GM10248 (cell line): ENCODE measurements at places on chromosomes 7 and 10.

DNA sequence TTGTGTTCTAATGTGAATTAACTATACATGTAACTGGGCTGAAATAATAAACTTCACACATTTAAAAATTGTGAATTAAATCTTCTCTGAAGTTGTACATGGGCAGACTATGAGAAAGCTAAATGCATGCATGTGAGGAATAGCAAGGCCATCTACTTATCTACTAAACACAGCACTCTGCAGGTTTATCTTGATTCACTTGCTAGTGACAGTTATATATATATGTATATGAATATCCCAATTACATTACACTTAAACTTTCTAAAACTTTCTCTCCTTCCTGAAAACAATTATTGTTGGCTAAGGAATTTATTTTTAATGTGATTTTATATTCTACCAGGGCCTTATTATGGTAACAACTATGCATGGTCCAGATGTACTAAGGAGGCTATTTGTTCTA, 5.1 kb upstream of the SP4 start:
- no peak for DNase-seq

GRCh38 chr7:134154581-134155130, 27.5 kb downstream of the LRGUK start:
- DNase-seq: no peak

GRCh38 chr7:8885480-8886000, 452.1 kb downstream of the NXPH1 start:
- DNase-seq: no peak

- no peak for DNase-seq
Observed at GRCh38 chr10:93568105-93568390, 1.6 kb downstream of the FFAR4 start.

DNA sequence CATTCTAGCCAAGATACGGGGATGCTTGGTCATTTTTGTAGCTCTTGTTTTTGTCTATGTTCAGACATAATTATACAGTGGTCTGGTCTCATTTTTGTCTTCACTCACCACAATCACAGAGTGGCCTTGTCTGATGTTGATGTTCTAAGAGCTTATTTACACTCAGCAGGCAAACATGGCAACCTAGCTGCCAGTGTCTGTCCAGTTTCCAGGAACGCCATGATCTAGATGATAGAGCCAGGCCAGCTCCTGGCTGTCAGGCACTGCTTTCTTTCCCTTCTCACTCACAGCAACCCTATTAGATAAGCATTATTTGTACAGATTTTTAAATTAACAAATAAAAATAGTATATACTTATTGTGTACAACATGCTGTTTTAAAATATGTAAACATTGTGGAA, 98.6 kb upstream of the PHF14 start:
- no peak for DNase-seq

DNA sequence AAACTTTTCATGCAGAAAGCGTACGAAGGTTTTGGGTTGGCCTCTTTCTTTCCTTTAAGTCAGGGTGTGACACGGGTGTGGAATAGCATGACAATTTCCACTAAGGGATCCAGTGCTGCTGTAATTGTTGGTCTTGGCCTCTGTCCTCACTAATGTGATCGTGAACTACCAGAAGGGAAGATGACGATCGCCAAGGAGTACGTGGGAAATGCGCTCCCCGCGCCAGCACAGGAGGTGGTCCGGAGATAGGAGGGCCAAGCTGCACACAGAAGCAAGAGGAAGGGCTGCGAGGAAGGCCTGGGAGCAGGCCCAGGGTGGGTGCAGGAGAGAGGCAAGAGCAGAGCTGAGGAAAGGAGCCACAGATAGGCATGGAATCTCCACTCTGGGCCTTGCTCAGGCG, 79.7 kb upstream of the PODXL start:
- no peak for DNase-seq

DNA sequence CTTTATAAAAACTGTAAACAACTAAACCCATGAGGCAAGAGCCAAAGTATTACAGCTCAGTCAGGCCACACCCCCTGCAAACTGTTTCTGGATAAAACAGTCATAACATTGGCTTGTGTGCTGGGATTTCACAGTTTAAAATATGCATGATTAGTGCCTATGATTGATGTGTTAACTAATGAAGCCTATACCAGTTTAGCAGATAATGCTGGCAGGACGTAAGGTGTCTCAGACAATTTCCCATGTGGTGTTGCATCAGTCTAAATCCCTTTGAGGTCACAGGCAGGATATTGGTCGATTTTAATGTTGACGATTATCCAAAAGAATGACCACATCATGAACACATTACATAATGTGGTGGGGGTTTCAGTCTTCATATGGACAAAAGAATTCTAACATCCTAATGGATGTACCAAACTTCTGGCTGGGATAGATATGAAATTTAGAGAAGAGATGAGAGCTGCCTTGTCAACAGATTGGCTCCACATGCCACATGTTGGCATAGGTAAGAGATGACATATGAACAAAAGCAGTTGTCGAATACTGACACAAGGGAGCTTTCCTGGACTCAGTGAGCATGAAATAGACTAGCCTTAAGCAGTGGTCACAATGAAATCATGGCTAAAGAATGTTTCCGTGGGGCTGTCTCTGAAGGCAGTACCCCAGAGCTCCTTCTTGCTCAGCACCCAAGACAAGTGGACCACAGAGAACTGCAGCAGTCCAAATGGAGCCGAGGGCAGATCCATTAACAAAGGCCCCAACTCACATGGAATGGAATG, 445.6 kb downstream of the GFRA1 start:
- DNase-seq: no peak

DNA sequence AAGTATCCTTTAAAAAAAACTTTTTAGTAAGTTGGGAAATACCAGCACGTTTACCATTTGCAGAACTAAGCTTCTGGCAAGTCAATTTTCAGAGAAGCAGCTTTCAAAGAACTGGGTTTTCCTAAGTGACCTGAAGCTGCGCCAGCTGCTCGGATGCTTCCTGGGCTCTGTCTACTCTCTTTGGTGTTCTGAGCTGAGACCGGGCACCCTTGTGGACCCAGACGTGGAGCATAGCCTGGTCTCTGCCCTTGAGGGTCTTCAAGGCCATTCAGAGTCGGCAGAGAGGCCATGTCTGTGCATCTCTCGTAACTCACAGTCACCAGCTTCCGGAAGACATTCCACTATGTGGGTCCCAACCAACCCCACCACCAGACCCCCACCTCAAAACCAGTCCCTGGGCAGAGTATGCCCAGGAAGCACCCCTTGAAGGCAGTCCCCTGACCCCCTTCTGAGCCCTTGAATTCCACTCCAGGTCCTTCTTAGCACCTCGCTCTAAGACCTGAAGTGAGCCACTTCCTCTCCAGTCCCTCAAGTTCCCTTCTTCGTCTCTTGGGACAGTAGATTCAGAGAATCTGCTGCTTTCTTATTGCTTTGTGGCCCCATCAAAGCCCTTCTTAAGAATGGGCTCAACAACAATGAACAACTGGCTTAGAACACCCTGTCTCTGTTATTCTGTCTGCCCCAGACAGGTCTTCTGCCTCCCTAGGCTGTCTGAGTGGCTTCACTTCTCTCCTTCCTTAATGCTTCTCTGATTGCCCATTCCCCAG, 8.5 kb downstream of the CALML5 start:
- no peak for DNase-seq

DNA sequence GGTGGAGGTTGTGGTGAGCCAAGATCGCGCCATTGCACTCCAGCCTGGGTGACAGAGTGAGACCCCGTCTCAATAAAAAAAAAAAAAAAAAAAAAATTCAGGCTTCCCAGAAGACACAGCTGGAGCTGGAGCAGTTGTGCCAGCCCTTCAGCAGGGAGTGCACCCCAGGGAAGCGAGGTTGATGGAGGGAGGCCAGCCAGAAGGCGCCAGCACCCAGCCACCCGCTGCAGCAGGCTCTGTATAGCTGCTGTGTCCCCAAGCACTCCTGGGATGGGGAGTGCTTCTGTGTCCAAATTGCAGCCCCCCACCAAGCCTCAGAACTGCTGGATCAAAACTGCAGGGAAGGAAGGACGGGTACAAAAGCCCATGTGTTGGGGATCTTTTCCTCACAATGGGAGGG, 47.8 kb downstream of the COBL start:
- DNase-seq: no peak

- DNase-seq: no peak
Observed at GRCh38 chr7:3158341-3158760, 114.7 kb upstream of the CARD11 start.

GRCh38 chr7:83478616-83479015, 170.3 kb downstream of the SEMA3E start:
- no peak for DNase-seq

DNA sequence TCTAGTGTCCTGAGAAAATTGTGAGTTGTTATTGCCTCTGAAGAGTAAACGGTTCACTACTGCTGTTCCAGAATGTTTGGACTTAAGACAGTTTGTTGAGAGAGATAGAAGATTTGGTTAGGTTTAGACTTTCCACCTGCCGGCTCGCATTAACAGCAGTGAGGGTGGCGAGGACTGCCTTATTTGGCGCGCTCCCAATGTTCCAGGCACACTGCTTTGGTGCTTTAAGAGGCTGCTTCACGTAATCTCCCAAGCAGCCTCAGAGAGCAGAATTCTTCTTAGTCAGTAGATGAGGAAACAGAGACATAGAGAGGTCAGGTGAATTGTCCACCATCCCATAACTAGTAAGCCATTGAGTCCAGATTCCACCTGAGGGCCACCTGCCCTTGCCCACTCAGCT, 41.1 kb downstream of the GLRX3 start:
- DNase-seq: no peak
